ENCODE measurements at places on chromosomes 6 and 20.

DNA sequence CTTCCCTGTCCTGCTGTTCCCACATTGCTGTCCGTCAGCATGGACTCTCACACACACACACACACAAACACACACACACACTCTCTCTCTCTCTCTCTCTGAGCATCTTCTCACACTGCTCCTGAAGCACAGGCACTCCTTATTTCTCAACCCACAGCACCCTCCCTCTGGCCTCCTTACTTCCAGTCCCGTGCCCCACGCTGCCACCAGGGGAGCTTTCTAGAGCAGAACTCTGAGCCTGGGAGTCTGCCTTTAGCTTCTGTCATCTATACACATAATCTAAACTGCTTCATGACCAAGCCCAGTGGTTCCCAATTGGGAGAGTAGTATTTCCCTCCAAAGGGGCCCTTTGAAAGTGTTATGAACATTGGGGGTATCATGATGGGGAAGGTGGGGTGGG, 29.1 kb downstream of the HECA start:
- H3K27me3 ChIP-seq, result no peaks in the 10 kb centered on the region
- no peak for DNase-seq
- peaks cover 60% of the 10 kb centered on the region for H3K4me1 ChIP-seq
- H3K36me3 ChIP-seq, result peaks cover 45% of the 10 kb centered on the region
- H3K27ac ChIP-seq, result peak overlapping the region; percentile 93
- H3K4me3 ChIP-seq, result peak overlapping the region; percentile 2

- H3K27me3 ChIP-seq, result no peaks in the 10 kb centered on the region
- no peak for DNase-seq
- H3K4me1 ChIP-seq, result peaks cover 2% of the 10 kb centered on the region
- no peak overlapping the region for H3K4me3 ChIP-seq
- peaks cover 92% of the 10 kb centered on the region for H3K36me3 ChIP-seq
Measured at GRCh38 chr6:122429323-122429722, 29.9 kb downstream of the HSF2 start.

- DNase-seq, result no peak
- H3K36me3 ChIP-seq, result no peaks in the 10 kb centered on the region
- H3K4me1 ChIP-seq, result no peaks in the 10 kb centered on the region
- no peaks in the 10 kb centered on the region for H3K27me3 ChIP-seq
- H3K27ac ChIP-seq, result no peak overlapping the region
- no peak overlapping the region for H3K4me3 ChIP-seq
Measured at GRCh38 chr6:21392177-21392576, 201.4 kb upstream of the SOX4 start.

- H3K4me3 ChIP-seq, result peak overlapping the region; percentile 86
- H3K4me1 ChIP-seq, result peaks cover 24% of the 10 kb centered on the region
- H3K36me3 ChIP-seq, result no peaks in the 10 kb centered on the region
- no peak overlapping the region for H3K27ac ChIP-seq
- H3K27me3 ChIP-seq, result peaks cover 14% of the 10 kb centered on the region
Measured at GRCh38 chr6:151326116-151326825, 65.1 kb downstream of the ZBTB2 start.

- H3K4me1 ChIP-seq, result no peaks in the 10 kb centered on the region
- peak; percentile 31 for DNase-seq
- H3K27me3 ChIP-seq, result no peaks in the 10 kb centered on the region
- H3K27ac ChIP-seq, result no peak overlapping the region
Measured at GRCh38 chr6:135506270-135506997, 8.9 kb upstream of the AHI1 start.

GRCh38 chr6:31826793-31827285, 699 bp upstream of the HSPA1B start:
- H3K27ac ChIP-seq, result peak overlapping the region; percentile 98
- peak overlapping the region; percentile 91 for H3K4me3 ChIP-seq
- H3K36me3 ChIP-seq, result no peaks in the 10 kb centered on the region
- DNase-seq, result no peak
- peaks cover 42% of the 10 kb centered on the region for H3K4me1 ChIP-seq
- no peaks in the 10 kb centered on the region for H3K27me3 ChIP-seq
